ENCODE measurements at places on chromosomes 13 and 19.

GRCh38 chr13:30692113-30692512 lies 43.2 kb upstream of the ALOX5AP start:
- no peak for DNase-seq

DNA sequence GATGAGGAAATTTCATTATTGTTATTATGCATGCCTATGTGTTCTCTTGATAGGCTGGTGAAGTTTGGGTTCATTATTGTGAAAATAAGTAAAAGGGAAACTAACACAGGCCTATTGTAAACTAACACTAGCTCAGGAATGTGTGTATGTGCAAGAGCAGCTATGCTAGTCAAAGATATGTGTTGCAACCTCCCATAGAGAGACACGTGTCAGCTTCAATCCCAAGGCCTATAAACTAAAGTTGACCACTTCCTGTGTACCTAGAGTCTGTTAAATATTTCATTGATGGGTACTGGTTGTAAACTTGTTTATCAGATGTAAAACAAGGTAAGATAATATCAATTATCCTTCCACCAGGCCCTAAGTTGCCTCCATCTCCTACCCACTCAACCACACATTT lies 44.7 kb upstream of the ZNF30 start:
- DNase-seq: no peak

- DNase-seq: no peak
These were observed 2.3 kb downstream of the DDA1 start for GRCh38 chr19:17311455-17312188.

DNA sequence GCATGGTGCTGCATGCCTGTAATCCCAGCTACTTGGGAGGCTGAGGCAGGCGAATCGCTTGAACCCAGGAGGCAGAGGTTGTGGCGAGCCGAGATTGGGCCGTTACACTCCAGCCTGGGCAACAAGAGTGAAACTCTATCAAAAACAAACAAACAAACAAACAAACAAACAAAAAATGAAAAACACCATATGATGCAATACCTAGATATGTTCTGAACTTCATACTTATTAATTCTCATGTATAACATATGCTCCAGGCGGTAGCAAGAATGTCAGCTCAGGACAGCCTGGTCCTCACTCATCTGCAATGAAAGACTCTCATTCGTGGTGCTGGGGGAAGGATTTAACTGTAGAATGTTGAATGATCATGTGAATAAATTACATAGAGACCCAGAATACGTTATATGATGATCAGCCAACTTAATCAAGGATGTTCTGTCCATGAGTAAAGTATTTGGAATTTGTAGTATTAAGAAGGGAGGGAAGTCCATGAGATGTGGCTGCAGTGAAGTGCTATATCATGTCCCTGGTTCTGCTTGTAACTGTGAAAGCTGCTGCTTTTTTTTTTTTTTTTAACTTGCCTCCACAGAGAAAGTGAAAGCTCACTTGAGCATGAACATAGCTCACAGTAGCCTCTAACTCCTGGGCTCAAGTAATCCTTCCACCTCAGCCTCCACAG lies 206.8 kb downstream of the UQCRFS1 start:
- DNase-seq: no peak

GRCh38 chr19:36049080-36049698 lies 4.9 kb downstream of the THAP8 start:
- no peak for DNase-seq

DNA sequence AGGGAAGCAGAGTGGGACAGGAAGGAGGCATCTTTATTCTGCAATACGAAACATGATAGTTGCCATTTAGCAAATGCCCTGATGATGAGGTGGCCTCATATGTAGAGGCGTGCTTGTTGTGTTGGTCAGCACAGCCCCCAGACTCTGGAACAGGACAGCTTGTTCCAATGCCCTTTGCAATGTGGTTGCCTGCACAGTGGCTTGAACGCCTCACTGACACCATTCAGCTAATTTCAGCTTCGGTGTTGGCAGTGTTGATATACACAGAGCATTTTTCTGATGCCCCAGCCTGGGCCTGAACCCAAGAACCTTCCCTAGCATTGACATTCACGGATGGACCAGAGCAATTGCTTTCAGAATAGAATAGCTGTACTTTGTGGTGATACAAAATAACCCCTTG lies 133.3 kb downstream of the HS6ST3 start:
- no peak for DNase-seq

DNA sequence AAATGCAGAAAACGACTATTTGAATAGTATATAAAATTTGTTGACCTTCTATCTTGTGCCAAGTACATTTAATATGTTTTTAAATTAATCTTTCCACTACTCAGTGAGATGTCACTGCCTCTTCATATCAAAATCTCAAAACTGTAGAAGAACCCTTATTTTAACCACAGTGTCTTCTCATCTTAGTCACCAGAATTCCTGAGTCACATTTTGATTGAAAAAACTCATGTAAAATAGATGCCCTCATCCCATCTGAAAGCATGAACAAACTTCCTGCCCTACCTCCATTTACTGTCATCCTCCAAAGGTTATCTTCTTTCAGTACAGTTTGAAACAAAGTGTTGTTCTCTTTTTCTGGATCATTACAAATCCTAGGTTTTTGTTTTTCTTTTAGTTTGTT lies 1215.4 kb downstream of the PCDH9 start:
- no peak for DNase-seq

DNA sequence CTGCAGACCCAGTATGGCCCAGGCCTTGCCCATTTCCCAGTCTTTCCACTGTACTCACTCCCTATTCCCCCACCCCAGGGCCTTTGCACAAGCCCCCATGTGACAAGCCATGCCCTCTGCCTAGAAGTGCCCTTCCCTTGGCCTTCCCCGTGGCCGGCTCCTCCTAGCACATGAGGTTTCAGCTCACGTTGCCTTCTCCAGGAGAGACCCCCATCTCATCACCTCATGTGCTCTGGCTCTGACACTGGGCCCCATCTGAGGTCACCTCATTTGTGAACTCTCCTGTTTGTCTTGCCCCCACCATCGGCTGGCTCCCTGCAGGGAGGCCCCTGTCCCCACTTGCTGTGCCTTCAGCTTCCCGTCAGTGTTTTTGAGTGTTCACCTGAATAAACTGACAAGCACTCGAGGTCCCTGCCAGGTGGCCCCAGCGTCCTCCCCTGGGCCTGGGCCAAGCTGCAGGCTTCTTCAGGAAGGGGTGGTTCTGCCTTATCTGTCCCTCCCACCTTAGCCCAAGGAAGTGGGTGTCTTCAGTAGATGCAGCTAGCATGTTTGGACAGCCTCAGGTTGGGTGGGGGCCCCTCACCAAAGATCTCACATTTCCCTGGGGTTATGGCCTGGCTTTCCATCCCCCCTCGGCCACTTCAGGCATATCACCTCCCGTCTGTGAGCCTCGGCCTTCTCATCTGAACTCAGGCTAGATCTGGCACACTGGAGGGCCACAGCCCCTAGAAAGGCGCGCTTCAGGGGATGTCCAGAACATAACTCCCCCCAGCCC lies 3.8 kb upstream of the SLC25A42 start:
- no peak for DNase-seq

DNA sequence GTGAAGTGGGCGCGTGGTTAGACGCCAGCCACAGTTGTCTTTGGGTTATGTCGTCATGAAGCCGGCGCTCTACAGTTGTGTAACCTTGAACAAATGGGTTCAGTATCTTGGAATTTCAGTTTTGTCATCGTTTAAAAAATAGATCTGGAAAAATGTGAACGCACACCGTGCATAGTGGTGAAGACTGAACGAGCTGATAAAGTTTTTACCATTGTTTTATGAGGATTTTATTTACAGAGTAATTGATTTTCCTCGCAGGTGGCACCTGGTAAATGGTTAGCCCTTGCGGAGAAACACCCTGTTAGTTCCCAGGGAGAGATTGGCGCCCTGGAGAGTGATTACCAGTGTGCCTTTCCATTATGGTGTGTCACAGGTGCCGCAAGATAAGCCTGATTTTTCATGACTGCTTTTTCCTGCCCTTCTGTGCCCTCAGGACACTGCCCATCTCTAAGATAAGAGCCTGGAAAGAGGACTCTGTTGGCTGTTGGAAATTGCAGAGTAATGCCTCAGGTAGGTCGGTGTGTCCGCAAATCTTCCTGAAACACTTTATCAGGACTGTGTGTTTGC lies 577 bp downstream of the ZNF181 start:
- DNase-seq: no peak

GRCh38 chr19:32436692-32437091 lies 31.1 kb downstream of the DPY19L3 start:
- DNase-seq: no peak

GRCh38 chr13:41976476-41976875 lies 15.6 kb upstream of the VWA8 start:
- DNase-seq: no peak

DNA sequence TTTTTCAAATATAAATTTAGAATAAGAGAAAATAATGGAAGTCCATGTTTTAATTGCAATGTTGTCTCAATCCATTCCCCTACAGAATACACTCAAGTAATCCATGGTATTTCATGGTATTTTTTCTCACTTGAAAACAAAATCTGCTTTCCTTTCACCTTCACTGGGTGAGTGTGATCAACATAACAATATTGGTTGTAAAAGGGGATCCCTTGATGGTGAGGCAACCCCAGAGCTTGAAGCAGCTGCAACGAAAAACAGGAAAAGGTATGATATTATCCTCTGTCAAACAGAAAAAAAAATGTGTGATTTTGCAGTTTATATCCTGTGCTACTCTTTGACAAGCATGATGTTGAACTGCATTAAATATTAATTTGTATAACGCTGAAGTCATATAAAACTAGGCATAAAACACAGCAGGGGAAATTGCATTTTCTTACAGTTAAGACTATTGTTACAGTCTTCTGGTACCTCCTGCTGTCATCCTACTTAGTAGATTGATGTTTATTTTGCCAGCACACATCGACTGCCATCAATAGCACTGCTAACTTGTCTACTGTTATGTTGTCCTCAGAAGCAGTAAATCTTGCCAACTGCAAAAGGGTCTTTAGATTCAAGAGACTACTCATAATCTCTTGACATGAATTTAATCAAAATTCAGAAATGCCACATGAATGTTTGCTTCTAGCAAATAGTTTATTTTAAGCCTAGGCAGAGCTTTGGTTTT lies 373.1 kb upstream of the MIR17HG start:
- no peak for DNase-seq

- DNase-seq: no peak
These were observed 142.4 kb downstream of the URI1 start for GRCh38 chr19:30084390-30084819.

DNA sequence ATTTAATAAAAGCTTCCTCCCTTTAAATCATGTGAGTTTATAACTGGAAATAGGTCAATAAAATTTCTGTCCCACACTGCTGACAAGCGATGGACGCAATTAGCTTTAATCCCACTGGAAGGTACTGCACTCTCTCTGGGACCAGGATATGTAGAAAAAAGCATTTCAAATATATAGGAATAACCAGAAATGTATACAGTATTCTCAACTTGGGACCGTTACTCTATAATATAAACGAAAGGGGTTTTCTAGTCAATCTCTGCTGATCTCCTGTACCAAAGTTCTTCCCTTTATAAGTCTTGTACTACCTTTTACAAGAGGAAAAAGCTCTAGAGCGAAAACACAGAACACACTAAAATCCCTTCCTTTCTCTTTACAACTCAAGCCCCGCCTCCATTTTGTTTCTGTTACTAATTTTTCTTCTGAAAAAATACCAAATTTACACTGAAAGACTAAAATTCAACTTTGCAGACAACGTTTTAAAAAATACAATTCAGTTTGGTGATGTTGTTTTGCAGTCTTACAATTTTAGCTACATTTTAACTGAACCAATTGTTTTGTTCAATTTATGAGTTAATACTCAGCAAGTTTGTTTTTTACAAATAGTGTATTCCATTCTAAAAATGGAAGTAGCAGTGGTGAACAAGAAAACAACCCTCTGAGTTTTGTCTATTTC lies 1.7 kb upstream of the USPL1 start:
- DNase-seq: no peak

Measured in activated T-helper 1 cell treated with Interleukin-2 at 50 U/mL for 16 hours (primary cell).